ENCODE measurements at places on chromosomes 11 and 22.

GRCh38 chr11:46247659-46248058 lies 29.8 kb upstream of the CREB3L1 start:
- peak; percentile 42 for DNase-seq

- DNase-seq, result no peak
Observed at GRCh38 chr11:119964136-119965025, 173.5 kb downstream of the TRIM29 start.

GRCh38 chr11:59941091-59941490 lies 2.9 kb downstream of the OOSP1 start:
- no peak for DNase-seq

GRCh38 chr11:112334381-112334780 lies 73.7 kb upstream of the PLET1 start:
- DNase-seq, result no peak

DNA sequence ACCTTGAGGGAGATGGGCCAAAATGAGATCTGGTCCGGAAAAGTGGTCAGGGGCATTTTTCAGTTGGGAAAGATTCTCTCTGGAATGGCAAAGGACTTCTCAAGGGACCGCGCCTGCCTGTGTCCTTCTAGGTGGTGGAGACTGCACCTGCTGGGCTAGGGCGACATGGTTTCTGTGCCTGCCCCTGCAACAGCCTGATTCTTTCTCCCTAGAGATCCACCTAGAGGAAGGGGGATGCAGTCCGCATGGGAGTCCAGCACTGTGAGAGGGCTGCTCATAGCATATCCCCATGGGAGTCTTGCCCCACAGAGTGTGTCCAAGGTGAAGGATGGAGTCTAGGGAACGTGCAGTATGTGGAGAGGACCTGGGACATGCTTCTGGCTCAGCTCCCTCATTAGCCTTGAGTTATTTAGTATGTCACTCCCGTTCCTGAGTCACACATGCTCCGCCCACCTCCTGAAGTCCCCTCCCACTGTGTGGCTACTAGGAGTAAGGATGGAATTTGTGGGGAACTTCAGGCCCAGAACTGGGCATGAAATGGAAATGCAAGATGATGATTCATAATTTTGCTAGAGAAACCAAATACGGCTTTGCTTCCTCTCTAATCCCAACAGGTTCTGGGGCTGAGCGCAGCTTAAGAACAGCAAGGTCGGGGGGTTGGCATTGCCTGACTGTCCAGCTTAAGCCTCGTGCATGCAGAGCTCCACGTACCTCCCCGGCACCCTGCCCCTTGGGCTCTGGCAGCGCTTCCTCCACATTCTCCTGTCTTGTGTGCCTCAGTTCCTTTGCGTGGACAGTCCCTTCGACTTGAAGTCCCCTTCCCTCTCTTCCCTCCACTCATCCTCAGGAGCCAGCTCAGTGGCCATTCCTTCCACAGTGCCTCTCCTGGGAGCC lies 35.0 kb downstream of the GRIK4 start:
- no peak for DNase-seq

DNA sequence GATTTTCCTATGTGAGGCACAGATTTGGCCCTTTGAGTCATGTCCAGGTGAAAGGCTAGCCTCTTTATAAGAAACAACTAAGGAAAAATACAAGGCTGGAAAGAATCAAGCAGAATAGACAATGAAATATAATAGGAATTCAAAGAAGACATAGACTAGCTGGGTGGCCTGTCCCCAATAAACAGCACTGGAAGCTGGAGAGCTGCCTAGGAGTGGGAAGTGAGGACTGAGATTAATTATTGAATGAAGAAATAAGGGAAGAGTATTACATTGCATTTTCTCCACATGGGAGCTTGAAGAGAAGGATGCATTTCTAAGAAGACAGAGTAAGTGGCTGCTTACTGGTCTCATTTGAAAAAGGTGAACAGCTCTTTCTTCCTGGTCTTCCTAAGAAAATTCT lies 100.0 kb downstream of the CCDC34 start:
- no peak for DNase-seq

- no peak for DNase-seq
Observed at GRCh38 chr11:1292644-1293618, 16.5 kb downstream of the TOLLIP start.
